CD8-positive, alpha-beta memory T cell (primary cell): ENCODE measurements at places on chromosomes 3 and 15. TPM values are rescaled to one million over a fixed set of nuclear protein-coding genes. Genes with fewer than 3 reads are reported as not detected.

DNA sequence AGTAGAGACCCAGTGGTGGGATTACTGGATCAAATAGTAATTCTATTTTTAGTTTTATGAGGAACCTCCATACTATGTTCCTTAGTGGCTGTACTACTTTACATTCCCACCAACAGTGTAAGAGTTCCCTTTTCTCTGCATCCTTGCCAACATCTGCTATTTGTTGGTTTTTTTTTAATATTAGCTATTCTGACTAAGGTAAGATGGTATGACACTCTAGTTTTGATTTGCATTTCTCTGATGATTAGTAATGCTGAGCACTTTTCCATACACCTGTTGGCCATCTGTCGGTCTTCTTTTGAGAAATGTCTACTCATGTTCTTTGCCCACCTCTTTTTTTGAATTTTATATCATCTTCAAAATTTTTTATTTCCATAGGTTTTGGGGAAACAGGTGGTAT lies 34.2 kb upstream of the RAP2B start:
- no peak for DNase-seq

- DNase-seq: no peak
These were observed 142.7 kb upstream of the TMCO5A start for GRCh38 chr15:37791693-37792092.

RABL3 gene
- total RNA-seq: 39.0 TPM

DNA sequence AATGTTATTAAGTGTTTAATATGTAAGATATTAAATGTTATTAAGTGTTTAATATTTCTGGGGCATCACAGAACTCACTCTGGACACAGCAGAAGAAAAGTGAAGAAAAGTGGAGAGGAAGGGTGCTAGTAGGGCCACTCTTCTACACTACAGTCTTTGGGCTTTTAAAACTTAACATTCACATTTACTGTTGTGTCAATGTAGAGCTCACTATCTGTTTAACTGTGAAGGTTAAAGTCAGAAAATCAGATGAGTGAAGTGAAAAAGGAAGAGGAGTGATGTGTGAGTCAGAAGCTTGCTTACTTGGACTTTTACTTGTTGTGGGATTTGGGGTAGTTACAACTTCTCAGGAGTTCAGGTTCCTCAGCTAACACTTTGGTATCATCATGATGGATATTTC lies 145.3 kb upstream of the DNAJC19 start:
- DNase-seq: no peak

DNA sequence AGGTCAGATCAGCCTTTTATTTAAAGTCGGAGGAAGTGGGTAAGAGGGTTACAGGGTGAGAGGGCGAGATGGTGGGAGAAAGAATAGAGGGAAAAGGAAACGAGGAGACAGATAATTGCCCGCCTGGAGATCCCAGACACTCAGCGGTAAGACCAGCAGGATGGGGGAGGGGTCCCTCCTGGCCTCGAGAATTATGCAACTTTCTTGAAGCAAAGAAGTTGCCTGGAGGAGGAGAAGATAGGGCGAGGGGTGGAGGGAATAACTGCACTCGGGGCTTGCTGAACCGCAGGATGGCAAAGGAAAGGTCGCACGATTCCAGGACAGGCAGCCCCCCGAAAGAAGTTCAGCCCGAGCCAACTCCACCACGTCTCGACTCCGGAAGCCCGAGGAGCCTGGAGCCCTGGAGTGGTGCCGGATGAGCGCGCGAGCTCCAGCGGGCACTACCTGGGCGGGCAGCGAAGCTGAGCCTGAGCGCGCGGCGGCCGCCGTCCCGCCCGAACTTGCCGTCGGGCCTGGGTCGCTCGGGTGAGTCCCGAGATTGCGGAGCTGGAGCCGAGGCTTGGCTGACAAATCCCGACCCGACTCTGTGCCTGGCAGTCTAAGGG lies 402 bp downstream of the WWTR1 start:
- DNase-seq: no peak

- DNase-seq: no peak
These were observed 60.1 kb upstream of the ACTC1 start for GRCh38 chr15:34855413-34855812.

DNA sequence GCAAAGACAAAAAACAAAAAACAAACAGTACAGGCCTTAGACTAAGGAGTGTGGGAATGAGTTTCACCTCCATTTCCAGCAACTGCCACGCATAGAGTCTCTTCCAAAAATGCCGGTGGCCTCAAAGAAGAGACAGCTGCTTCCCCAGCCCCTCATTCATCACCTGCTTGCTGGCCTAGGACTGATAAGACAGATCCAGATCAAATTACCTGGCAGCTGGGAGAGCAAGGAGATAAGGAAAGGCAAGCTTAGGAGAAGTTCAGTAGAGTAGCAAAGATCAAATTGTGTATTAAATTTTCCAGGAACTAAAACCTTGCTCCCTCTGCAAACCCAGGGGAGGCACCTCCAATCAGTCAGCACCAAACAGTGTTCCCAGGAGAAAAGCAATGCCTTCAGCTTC lies 325.8 kb upstream of the CTNNB1 start:
- no peak for DNase-seq

TNNC1 gene
- total RNA-seq: 2.3 TPM

DNA sequence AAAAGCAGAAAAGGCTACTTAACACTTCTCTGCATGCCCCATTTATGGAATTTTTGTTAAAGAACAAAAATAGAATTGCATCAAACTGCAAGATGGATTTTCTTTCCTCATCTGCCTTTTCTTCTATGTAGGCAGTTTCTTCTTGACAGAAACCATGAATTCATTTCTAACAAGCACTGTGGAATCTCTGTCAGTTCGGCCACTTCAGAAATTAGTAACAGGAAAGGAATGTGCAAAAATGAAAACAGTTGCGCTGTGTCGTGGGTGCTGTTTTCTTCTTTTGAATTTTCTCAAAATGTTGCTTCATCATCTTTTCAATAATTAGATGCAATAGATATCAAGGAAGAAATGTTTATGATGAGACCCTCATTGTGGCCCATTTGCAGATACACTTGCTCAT lies 151.6 kb downstream of the FOXB1 start:
- no peak for DNase-seq

GOLGA8O gene
- not detected for total RNA-seq

CPNE9 gene
- not detected for total RNA-seq

DNA sequence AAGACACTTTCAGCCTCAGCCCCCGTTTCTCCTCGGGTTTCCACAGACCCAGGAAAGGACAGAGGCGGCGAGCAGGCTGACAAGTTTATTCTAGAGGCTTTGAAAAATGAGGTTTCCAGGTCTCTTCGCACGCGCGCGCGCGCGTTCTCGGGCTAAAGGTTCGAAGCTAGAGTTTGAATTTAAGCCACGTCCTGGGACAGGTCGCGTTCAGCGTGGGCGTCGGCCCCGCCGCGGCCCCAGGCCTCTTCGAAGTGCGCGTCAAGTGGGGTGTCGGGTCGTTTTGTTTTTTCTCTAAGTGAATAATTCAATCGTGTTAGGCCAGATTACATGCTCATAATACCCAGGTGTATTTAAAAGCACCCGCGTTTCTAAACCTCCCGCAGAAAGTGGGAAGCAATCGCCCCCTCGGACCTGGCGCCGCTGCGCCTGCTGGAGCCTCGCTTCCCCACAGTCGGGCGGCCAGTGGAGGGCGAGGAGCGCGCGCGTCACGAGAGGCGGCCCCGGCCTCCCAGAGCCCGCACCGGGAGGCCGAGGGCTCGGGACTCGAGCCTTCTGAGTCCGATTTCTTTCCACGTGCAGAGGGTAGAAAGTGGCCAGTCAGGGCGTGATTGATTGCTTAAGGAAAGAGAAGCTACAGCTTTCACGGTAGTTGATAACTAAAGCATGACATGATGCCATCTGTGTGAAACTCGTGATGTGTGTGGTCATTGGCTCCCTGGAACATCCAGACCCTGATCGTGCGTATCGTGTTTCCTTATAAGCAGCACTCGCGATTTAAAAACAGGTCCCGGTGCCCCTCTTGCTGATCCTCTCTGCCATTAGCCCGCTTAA lies 15.8 kb upstream of the SOX2 start:
- DNase-seq: no peak

CMC1 gene
- total RNA-seq: 50.1 TPM

RETNLB gene
- not detected for total RNA-seq

GRCh38 chr3:63751459-63751858 lies 67.6 kb upstream of the C3orf49 start:
- DNase-seq: no peak

DUOX1 gene
- total RNA-seq: not detected

GRCh38 chr3:196502775-196503195 lies 783 bp downstream of the RNF168 start:
- DNase-seq: peak; percentile 51

CKMT1B gene
- total RNA-seq: not detected

PLA2G4B gene
- total RNA-seq: 5.9 TPM

GRCh38 chr3:3744826-3745225 lies 54.4 kb upstream of the LRRN1 start:
- no peak for DNase-seq

- DNase-seq: no peak
These were observed 95.0 kb upstream of the FNDC3B start for GRCh38 chr3:171944118-171945016.

- DNase-seq: no peak
These were observed 14.8 kb downstream of the ZIC1 start for GRCh38 chr3:147423798-147424580.

DNA sequence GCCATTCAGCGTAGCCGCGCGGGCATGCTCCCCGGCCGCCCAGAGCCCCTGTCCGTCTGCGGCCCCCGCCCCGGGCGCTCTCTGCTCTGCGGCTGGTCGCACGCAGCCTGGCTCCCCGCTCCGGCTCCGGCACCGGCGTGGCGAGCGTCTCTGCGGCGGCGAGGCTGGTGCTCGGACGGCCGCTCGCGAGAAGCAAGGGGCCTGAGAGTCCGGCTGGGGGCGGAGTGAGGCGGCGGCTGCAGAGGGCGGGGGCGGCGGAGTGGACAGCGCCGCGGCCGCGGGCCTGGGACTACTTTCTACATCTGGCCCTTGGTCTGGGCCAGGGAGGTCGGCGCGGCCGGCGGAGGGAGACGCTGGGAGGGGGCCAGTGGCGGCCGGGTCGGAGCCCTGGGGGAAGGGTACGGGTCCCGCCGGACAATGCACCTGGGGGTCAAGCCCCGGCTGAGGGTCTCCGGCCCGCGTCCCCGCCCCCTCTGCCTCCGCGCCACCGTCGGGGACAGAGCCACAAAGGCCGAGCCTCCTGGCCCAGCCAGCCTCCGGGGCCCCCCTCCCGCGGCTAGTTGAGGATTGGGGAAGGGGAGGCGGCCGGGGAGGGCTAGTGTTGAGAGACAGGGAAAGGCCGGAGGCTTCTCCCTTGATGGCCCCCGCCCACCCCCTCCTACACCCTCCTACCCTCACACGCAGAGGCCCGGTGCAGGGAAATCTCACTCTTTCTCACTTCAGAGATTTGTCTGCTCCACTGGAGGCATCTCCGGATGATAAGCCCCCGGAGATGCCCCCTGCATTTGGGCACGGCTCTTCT lies at the start of gene PRTG:
Gene PRTG, minus strand, starts transcription at position 226 of the 802 bp plus-strand sequence. Its CDS starts 221 bp downstream, at position 5.
- DNase-seq: no peak

- no peak for DNase-seq
These were observed 14.0 kb downstream of the MEGF11 start for GRCh38 chr15:66239514-66239913.

COX5A gene
- total RNA-seq: 326 TPM

GRCh38 chr15:59556380-59556779 lies 55.2 kb upstream of the GCNT3 start:
- DNase-seq: no peak

GRCh38 chr15:84113919-84114318 lies 121.7 kb upstream of the GOLGA6L4 start:
- no peak for DNase-seq

DGKG gene
- total RNA-seq: 0.20 TPM

ZWILCH gene
- total RNA-seq: 35.8 TPM

AMT gene
- total RNA-seq: 1.6 TPM

DNA sequence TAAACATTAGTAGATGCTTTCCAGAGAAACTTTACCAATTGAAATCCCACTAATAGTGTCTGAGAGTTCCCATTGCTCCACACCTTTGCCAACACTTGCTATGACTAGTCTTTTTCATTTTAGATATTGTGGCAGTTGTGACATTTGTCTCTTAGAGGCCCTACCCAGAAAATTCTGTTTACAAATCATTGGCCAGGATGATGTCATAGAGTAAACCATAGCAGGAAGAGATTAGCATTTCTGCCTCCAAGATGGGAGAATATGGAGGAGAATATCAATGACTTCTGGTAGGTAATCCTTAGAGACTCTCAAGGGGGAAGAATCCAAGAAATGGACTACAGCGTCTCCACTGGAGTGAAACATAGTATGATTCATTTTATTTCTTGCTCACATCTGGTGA lies 291.0 kb upstream of the CNTN3 start:
- no peak for DNase-seq

GRCh38 chr3:33886015-33886414 lies 87.6 kb downstream of the PDCD6IP start:
- no peak for DNase-seq

DNA sequence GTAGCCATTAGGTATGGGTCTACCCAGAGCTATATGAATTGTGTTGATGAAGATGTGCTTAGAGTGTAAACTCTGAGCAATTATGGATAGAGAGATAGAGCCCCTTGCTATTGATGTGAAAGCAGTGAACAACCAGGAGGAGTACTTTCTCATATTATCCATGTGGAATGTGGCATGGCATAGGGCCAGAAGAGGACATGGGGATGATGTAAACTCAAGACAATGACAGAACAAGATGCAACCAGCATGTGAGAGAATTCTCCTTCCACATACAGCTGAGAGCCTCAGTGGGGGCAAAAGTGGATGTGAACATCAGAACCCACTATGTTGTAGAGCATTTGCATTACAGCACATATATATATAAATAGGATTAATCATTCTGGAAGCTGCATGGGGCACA lies 36.4 kb upstream of the BNC1 start:
- DNase-seq: no peak

DNA sequence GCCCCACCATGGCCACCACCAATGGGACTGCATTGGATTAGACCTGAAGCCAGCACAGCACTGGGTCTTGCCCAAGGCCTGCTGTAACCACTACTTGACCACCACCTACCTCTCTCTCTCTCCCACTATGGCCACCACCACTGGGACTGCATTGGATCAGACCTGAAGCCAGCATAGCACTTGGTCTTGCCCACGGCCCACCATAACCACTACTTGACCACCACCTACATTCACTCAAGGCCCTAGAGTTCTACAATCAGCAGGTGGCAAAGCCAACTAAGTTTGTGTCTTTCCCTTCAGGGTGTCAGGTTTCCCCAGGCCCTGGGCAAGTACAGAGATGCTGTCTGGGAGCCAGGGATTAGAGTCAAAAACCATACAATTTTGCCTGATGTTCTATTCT lies 57.6 kb downstream of the ESYT3 start:
- DNase-seq: no peak

DNA sequence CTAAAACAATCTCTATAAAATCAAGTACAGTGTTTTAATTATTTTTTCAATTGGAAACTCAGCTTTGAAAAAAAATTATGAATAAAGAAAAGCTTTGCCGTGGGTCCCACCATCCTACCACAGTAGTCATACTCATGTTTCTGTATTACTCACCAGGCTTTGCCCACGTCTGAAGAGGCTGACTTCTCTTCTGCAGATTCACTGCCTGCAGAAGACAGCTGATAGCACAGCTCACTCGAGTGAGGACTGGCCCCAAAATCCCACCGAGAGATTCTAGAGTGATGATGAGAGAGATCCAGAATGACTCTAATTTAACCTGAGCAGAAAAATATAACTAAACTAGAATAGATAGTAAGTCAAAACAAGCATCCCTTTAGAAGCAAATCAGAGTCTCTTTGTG lies 11.9 kb downstream of the C2CD4B start:
- no peak for DNase-seq

HESX1 gene
- not detected for total RNA-seq

GRCh38 chr3:39098473-39099000 lies 8.9 kb downstream of the GORASP1 start:
- DNase-seq: no peak

- no peak for DNase-seq
These were observed 431.2 kb upstream of the THBS1 start for GRCh38 chr15:39149636-39150150.

LRRC28 gene
- 18.0 TPM for total RNA-seq
